NCI-H526 (cell line): ENCODE measurements at places on chromosomes 16 and 17.
A peak's percentile ranks its signal among the peaks of the same experiment; 100 is the strongest.

GRCh38 chr17:78993981-78994671, 14.4 kb upstream of the LGALS3BP start:
- no peak for DNase-seq

GRCh38 chr17:62745806-62746205, 62.3 kb downstream of the MARCHF10 start:
- DNase-seq, result no peak

DNA sequence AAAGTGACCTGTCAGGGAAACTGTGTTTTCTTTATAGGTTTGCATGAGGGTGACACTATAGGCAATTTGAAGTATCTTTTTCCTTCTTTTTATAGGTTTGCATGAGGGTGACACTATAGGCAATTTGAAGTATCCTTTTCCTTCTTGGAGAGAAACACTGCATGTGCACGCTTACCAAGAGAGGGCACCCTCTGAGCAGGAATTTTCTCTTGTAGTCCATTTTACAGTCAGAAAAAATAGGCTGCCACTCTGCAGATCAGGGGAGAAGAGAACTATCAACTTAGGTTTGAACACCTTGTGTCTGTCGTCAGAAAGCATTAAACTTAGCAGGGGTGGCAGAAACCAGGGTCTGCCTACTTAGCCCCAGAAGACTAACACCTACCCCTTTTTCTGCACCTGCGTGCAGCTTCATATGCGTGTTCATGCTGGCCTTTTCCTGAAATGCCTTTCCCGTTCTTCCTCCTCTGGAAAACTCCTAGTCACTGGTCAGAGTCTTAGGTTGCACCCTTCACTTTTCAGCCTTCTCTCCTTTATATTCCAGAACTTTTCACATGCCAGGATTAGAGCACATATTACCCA, 16.4 kb upstream of the SMIM36 start:
- DNase-seq, result peak; percentile 45

GRCh38 chr16:69338557-69339288, 641 bp downstream of the COG8 start:
- no peak for DNase-seq

GRCh38 chr17:78123258-78123929, 5.2 kb downstream of the TMC6 start:
- DNase-seq, result no peak

GRCh38 chr17:71975331-71975801, 145.5 kb upstream of the SOX9 start:
- DNase-seq, result no peak

- DNase-seq, result peak; percentile 86
Observed at GRCh38 chr17:45852535-45853297, 8.0 kb downstream of the SPPL2C start.

DNA sequence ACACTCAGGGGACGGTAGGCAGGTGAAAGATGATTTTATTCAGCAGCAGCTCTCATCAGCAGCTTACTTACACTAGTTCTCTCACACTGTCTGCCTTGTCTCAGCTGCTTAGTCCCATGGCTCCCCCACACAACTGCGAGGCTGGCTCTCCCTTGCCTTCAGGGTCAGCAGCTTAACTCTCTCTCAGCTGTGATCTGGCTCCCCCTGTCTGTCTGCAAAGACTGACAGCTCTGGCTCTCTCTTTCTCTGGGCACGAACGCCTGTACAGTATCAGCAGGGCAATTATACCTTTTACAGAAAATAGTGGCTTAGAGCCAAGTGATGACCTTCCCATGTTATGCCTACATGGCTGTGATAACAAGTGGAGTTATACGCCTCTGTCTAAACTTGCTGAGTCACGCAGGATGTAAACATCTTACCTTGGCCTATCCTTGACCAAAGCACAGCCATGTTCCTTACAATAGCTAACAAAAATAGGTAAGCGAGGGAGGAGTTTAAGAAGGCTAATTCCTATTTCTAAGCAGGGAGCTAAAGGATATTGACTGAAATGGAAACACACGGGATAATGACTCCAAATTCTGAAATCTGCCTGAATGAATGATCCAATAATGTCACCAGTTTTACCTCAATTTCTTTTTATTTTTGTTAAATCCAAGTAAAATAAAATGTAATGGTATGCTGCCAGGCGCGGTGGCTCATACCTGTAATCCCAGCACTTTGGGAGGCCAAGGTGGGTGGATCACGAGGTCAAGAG, 1.1 kb upstream of the NDUFAB1 start:
- peak; percentile 47 for DNase-seq

- no peak for DNase-seq
Observed at GRCh38 chr17:41799366-41799765, 12.4 kb downstream of the P3H4 start.

DNA sequence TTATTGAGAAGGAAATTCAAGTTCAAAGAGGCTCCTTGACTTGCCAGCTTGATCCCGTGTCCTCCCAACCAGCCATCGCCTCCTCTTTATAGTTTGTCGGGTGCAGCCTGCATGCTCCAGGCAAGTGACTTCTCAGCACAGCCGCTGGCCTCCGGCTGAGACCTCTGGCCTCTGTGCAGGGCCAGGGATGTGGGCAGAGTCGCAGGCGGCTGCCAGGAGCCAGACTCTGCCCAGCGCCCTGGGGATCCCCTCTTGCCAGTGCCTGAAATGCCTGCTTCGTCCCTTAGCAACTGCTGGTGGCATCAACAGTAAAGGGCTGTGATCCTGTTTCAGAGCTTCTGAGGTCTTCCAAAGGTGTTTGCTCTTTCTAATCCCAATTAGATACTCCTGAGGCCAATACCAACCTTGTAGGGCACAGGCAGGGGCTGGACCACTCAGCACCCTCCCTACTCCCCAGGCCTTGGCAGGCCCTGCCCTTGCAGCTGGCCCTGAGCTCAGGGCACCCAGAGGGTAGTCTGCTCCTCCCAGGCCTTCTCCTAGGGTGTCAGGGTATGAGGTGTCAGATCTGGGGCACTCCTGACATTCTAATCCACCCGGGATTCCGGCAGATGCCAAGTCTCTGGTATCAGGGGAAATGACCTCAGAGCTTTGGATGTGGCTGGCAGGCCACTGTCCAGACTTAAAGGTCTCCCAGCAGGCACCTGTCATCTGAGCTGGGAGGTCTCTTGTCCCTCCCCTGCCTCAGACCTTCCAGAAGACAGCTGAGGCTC, 68.0 kb upstream of the SIAH1 start:
- DNase-seq, result no peak

DNA sequence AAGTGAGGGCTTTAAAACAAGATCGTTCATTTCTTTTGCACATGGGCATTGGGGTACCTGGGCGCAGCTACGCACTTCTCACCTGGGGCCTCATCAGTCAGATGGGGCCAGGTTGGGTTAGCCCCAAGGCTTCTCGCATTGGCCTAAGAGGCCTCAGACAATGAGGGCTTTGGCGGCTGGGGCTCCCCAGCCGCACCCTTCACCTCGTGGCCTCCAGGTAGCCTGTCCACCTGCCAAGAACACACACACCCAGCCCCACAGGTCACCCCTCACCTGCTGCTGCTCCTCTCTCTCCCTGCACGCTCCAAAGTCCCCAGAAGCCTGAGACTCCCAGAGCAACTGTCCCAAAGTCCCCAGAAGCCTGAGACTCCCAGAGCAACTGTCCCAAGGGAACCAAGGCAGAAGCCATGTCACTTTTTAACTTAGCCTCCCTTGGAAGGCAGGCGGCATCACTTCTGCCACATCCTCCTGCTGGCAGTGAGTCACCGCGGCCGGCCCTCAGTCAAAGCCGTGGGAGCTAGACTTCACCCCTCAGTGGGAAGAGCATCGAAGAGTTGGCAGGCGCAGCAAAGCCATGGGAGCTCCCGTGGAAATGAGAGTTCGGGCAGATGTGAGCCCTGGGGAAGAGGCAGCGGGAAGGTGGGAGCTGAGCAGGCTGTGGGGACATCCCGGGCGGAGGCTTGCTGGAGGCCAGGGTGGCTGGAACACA, 78.9 kb upstream of the PLCG2 start:
- DNase-seq, result no peak

DNA sequence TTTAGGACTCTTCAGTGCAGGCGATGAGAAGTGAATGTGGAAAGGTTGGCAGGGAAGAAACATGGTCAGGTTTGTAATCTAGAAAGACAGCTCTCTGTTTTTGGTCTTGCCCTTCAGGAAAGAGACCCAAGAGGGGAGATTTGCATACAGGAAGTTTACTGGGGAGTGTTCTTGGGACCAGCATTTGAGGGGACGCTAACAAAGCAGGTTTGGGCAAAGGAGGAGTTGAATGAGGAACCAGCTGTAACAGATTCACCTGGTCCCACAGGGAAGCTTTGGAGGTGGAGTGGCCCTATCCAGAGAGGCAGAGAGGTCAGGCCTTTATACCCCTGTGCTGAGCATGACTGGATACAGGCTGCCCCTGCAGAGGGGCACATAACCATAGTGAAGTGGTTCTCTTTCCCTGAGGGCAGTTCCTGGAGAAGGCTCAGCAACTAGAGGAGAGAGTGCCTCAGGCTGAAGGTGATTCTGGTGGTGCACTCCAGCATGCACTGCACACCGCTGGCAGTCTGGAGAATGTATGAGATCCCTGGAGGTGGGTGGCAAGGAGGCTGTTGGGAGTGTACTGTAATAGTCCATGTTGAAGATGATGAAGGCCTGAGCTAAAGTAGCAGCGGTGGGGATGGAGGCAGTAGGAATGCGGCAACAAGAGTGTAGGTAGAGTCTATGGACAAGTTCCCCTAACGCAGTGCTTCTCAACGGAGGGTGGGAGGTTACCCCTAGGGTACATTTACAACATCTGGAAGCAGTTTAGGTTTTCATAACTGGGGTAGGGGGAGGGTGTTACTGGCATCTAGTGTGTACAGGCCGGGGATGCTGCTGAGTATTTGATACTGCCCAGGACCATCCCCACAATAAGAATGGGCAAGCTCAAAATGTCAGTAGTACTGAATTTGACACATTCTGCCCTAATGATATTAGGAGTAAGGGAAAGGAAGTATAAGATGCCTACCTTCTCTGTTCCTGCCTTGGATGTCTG, 37.2 kb downstream of the MAP2K6 start:
- DNase-seq, result peak; percentile 2

DNA sequence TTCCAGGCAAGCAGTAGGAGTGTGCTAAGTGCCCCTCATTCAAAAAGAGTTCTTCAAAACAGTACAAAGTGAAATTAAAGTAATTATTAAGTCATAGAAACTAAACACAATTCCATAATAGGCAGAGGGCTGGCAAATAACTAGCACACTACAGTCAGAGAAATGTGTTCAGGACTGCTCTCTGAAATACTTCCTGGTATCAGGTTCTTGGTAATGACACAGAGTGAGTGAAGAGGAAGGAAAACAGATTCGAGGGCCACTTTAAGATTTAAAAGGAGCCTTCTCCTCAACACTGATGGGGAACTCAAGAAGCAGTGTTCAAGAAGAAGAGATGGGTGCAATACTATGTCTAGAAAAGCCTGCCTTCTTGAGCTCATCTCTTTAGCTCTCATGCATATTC, 139.2 kb downstream of the TOX3 start:
- DNase-seq, result no peak

DNA sequence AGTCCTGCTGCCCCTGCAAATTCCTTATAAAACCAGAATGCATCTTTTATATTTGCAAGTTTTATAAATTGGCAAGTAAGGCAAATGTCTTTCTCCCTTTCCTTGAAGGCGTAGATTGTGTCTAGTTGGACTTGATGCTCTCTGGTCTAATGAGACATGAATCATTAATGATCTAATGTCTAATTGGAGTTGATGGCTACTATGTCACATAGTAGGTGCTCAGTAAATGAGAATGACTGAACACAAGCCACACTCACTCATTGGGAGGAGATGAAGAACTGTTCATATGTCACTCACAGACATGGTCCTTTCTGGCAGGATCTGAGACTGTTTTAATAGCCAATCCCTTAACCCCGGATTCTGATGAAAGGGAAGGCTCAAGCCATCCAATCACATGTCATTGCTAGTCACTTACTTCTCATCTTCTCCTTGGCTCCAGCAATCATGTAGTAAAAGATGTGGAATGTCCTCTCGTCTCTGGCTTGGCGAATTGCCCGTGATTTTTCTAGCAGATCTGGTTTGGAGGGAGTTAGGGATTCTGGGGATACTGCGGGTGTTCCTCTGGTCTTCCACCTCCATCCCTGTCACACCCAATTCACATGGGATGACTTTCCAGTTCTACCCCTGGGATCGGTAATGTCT, 81.0 kb downstream of the MYH11 start:
- DNase-seq, result no peak

- DNase-seq, result no peak
Observed at GRCh38 chr17:61555127-61555566, 35.9 kb downstream of the NACA2 start.

- DNase-seq, result no peak
Observed at GRCh38 chr16:3625911-3626732, 14.7 kb upstream of the SLX4 start.

GRCh38 chr16:760545-761343, at the start of gene MSLN:
TSS of gene MSLN (plus strand) at chr16:760734. CDS start at chr16:762681, 1,947 bp downstream.
- DNase-seq, result no peak

GRCh38 chr16:86199182-86199581, 300.2 kb downstream of the IRF8 start:
- DNase-seq, result no peak

DNA sequence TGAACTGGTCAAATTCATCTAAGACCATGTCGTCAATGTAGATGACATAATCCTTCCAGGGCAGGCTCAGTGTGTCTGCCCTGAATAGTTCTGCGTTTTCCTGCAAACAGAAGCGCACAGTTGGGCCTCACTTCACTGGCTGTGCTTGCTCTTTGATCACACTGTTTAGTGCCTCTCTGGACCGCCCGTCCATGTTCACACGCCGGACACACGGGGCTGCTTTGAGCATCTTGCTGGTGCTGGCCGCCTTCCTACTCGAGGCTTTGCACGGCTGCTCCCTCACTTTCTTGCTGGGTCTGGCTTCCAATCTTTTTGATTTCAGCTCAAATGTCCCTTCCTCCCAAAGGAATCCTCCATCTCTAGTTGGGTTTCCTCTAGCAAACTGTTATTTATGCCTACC, 37.4 kb downstream of the DNAH17 start:
- DNase-seq, result no peak

- no peak for DNase-seq
Observed at GRCh38 chr17:55484575-55484974, 26.7 kb downstream of the SMIM36 start.

GRCh38 chr17:72692676-72693075, 399.8 kb downstream of the SLC39A11 start:
- no peak for DNase-seq

GRCh38 chr17:75602644-75603043, 15.0 kb downstream of the MYO15B start:
- no peak for DNase-seq

GRCh38 chr17:37274461-37274860, 101.3 kb upstream of the C17orf78 start:
- no peak for DNase-seq

DNA sequence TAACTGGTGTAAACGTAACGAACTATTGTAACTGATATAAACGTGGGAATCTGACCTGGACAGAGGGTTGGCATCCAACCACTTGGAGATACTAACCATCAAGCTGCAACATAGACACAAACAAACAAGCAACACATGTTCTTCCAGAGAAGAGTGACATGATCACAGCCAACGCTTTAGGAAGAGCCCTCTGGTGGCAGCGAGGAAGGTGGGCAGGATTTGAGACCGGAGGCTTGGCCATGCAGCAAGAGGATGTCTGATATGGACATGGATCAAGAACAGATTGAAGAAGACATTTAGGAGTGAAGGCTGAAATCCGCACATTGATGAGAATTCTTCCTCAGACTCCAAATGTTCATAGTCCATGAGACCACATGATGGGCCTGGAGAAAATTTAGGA, 40.3 kb upstream of the TNRC6A start:
- DNase-seq, result peak; percentile 43

GRCh38 chr16:71883168-71883848, 674 bp downstream of the ZNF821 start:
- DNase-seq, result peak; percentile 34
